Large intestine (tissue), 12 donors: ENCODE measurements at places on chromosomes 12 and 14.

GRCh38 chr12:26247873-26248272, 52.5 kb downstream of the SSPN start:
- no peak for DNase-seq

DNA sequence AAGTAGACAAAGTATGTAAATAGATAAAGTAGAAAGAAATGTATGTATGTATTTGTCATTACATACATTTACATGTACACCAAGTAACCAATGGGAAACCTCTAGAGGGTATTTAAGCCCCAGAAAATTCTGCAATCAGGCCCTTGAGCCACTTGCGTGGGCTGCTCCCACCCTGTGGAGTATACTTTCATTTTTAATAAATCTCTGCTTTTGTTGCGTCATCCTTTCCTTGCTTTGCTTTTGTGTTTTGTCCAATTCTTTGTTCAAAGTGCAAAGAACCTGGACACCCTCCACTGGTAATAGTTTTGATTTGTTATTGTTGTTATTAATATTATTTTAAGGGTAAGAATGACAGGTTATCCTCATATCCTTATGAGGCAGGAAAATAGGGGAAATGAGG, 21.8 kb downstream of the CAPS2 start:
- no peak for DNase-seq

GRCh38 chr12:65535946-65536345, 257.5 kb downstream of the MSRB3 start:
- DNase-seq = no peak

DNA sequence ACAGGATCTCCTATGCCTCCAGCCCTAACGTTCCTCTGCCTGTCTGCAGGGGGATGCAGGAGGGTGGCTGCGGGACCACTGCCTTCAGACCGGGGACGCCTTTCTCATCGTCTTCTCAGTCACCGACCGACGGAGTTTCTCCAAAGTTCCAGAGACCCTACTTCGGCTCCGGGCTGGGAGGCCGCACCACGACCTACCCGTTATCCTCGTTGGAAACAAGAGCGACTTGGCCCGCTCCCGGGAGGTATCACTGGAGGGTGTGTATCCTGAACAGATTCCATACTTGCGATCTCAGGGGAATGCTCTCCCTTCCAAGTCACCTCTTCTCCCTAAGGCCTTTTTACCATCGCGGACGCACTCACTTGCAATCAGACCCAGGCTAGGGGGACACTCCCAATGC, 3.0 kb downstream of the REM2 start:
- DNase-seq = no peak

DNA sequence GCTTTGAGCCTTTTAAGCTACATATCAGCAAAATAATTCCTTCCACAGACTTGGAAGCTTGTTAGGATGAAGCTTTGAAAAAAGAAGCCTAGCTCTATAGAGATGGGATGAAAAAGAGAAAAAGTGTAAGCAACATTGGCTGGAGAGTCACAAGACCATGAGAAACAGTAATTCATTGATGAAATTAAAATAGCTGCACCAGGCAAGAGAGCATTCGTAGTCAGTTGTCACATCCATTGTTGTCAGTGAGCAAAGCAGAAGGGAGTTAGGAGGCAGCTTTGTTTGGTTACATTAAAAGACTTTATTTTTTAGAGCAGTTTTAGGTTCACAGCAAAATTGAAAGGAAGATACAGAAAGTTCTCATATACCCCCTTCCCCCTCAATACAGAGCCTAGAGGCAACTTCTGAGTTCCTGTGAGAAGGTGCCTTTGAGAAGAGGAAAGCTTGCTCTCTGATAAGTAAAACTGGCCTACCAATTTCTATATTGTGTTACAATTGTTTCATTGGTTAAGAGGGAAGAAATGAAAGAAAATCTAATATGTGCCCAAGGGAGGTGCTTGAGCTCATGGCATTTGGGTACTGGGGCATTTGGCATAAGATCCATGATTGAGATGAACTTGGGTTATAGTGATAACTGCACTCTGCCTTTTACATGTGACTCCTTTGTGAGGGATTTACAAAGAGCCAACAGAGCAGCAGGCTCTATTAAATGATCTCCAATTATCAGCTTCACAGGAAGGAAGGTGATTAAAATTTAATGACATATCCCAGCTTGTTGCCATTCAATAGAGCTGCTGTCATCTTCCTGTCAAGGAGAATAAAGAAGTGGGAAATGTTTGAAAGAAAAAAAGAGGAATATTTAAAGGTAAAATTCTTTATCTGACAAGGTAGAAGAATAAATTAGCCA, 361.3 kb upstream of the TMTC1 start:
- DNase-seq = no peak

GRCh38 chr12:67819902-67820301, 169.3 kb upstream of the IFNG-AS1 start:
- no peak for DNase-seq

GRCh38 chr12:107058190-107058589, 35.2 kb downstream of the CRY1 start:
- DNase-seq = no peak

GRCh38 chr12:97640826-97641225, 178.2 kb downstream of the RMST start:
- no peak for DNase-seq
